Cardiac muscle cell (in vitro differentiated cells and primary cell): ENCODE measurements at places on chromosomes 5 and 9.

DNA sequence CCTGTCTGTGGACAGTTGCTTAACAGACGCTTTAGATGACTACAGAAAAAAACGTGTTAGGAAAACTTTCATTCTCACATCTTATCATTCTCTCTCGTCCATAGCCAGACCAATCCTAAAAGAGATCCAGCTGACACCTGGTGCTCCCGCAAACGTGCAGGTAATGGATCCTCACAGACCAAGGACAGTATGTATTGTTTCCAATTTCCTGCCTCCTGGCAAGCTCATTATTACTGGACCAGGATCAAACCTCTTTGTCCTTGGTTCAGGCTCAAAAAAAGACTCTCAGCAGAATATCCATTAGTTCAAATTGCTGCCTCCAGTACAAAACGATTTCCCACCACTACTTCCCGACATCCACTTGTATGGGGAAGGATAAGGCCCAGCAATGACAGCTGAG is 62.4 kb downstream of the SERINC5 start:
- DNase-seq = no peak

- DNase-seq = no peak
Measured at GRCh38 chr5:2537378-2538145, 213.9 kb downstream of the IRX2 start.

GRCh38 chr5:135894276-135894675 is 1.4 kb downstream of the IL9 start:
- DNase-seq = no peak

GRCh38 chr9:132011309-132011708 is 68.4 kb downstream of the MED27 start:
- no peak for DNase-seq

- DNase-seq = peak; percentile 83
Measured at GRCh38 chr5:72408603-72409002, 88.4 kb downstream of the PTCD2 start.

- DNase-seq = no peak
Measured at GRCh38 chr9:28824432-28824963, 1251.2 kb upstream of the C9orf72 start.

- no peak for DNase-seq
Measured at GRCh38 chr5:35305336-35306020, 75.2 kb upstream of the PRLR start.

- no peak for DNase-seq
Measured at GRCh38 chr5:69149676-69150010, 17.3 kb upstream of the CCNB1 start.
